NCI-H2227 treated with DMSO at 0.1 percent for 48 hours (cell line): ENCODE measurements at places on chromosomes 4 and X.

- DNase-seq, result no peak
Observed at GRCh38 chrX:97909245-97909644, 1025.5 kb downstream of the RPA4 start.

GRCh38 chrX:154855256-154855655, 20.8 kb upstream of the SMIM9 start:
- no peak for DNase-seq

GRCh38 chr4:52982255-52982945, 120.3 kb downstream of the RASL11B start:
- peak; percentile 46 for DNase-seq

DNA sequence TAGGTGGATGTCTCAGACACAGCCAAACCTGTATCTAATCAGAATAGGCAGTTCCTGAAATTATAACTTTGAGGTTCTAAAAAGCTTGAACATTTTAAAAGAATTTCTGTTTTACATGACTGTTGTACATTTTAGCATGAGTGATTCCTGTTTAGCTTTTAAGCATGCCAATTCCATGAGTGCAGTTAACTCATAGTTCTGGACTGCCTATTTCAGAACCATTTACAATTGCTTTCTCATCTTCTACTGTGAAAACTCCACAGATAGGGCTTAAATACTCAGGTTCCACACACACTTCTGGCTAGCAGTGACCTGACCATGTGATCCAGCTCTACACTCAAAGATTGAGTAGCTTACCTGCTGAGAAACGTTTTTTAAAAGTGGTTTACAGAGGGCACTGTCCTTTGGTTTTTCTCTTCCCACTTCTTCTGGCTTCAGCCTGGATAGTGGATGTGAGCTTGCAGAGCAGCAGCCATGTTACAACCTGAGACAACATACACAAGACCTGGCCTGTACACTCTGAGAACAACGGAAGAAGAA, 280.8 kb downstream of the ANKRD50 start:
- DNase-seq, result no peak

GRCh38 chr4:12041828-12042227, 613.1 kb upstream of the HS3ST1 start:
- no peak for DNase-seq

DNA sequence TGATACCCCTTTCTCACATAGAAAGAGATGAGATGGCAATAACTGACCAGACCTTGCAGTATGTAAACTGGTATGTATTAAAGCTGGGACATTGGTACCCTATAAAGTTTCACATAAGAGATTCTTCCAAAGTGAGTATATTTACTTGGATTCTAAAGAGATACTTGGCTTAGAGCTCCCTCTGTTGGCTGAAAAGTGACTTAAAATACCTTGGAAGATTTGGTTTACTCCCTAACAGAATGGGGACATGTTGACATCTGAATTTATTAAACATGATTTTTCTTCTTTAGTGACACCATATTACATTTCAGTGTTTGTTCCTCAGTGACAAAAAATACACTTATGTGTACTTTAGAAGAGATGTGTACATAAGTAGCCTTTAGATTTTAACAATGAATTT, 47.9 kb upstream of the RGN start:
- peak; percentile 33 for DNase-seq

GRCh38 chr4:165994701-165995100, 121.7 kb downstream of the TLL1 start:
- no peak for DNase-seq

GRCh38 chr4:165612936-165613335, 234.1 kb downstream of the CPE start:
- no peak for DNase-seq
